ENCODE measurements at places on chromosomes 16 and 17. TPM values are rescaled to one million over a fixed set of nuclear protein-coding genes. Genes with fewer than 3 reads are reported as not detected.

DNA sequence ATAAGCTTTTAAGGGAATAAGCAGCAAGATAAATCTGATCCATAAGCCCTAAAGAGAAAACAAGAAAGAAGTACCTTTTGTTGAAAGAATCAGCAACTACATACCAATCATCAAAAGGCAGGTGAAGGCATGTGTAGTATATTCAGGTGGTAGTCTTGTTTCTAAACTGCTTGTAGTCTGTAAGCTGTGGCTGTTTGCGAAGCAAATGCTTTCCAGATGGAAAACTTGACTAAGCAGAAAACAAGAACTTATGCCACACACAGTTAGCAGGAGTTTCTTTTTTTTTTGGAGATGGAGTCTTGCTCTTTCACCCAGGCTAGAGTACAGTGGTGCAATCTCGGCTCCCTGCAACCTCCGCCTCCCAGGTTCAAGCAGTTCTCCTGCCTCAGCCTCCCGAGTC is 5.7 kb downstream of the CBX1 start:
- no peak for DNase-seq

The NOD2 gene
- not detected for total RNA-seq

- DNase-seq: no peak
These were observed at the start of gene KRTAP29-1 for GRCh38 chr17:41301916-41302901. TSS of gene KRTAP29-1 (minus strand) at chr17:41302851. CDS start at chr17:41302851, 0 bp downstream.

The ARHGAP44 gene
- total RNA-seq: 1.00 TPM
